ENCODE measurements at places on chromosomes 3 and 15. TPM values are rescaled to one million over a fixed set of nuclear protein-coding genes. Genes with fewer than 3 reads are reported as not detected.
A peak's percentile ranks its signal among the peaks of the same experiment; 100 is the strongest.

DNA sequence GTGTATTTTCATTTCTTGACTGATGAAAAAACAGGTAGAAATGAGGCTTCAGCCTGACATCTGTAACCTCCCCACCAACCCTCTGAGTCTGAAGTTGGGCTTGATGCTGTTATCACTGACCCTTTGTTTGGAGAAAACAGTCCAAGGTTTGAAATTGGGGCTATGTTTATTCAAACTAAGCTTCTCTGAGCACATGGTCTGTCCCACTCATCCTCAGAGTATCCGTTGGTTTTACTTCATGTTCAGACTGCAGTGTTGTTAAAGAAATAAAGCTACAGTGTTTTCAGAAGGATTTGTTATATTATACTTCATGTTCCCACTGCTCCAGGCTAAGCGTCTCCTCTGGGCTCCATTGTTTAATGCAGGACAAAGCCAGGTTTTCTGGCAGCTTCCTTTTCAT is 6.0 kb downstream of the MAPKBP1 start:
- H3K4me3 ChIP-seq = no peak overlapping the region
- H3K27me3 ChIP-seq = no peaks in the 10 kb centered on the region
- DNase-seq = no peak
- H3K36me3 ChIP-seq = no peaks in the 10 kb centered on the region

DNA sequence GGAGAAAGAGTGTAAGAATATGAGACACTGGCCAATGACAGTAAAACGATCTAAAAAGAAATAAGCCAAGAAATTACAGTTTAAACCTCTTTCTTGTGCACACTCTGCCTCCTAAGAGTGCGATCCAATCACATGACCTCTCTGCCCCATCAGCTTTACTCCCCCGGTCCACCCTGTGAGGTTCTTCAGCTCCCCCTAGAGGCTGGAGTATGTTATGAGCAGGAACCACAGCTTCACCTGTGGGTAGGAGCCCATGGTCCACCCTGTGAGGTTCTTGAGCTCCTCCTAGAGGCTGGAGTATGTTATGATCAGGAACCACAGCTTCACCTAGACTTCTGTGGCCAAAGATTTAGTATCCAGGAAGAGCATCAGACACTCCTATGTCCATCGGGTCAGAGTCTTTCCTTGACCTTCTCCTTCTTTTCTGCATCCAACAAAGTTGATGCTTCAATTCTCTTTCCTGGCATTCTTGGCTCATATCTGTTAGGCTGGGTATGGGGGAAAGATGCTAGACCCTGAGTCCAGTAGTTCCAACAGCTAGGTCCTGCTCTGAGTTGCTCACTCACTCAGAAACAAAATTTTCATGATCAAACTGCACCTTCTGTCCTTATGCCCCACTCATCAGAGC is 164.0 kb downstream of the MINAR1 start:
- no peaks in the 10 kb centered on the region for H3K36me3 ChIP-seq
- no peak for DNase-seq
- H3K4me1 ChIP-seq = no peaks in the 10 kb centered on the region
- H3K27me3 ChIP-seq = no peaks in the 10 kb centered on the region

DNA sequence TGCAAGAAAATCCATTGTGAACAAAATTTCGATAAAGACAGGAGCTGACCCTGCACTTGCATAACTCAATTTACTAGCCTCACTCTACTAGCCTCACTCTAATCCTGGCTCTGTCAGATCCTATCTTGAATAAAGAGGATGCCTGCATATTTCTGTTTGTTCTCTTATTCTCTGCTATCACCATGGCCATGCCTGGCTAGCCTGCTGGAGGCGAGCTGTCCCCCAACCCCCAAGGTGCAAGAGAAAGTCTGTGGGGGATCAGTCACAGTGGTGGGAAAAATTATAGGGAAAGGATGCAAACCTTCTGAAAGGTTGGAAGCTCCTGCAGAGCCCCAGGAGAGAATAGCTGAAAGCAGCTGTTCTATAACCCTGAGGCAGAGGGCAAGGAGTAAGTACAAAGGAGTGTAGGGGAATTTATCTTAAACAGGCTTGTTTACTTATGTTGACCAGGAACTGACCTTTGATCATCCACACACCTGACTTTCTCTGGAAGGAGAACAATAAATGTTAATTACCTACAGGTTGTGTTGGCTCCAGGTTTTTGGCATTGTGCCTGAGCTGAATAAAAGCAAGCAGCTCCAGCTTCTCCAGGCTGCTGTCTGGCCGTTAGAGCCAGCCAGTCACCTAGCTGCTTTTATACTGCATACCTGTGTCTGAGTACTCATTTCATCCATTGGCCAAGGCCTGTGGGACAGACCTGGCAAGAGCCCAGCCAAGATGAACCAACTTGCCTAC is 137.7 kb upstream of the RASGRP1 start:
- DNase-seq = no peak
- no peak overlapping the region for H3K4me3 ChIP-seq
- no peaks in the 10 kb centered on the region for H3K4me1 ChIP-seq
- no peaks in the 10 kb centered on the region for H3K27me3 ChIP-seq
- H3K36me3 ChIP-seq = no peaks in the 10 kb centered on the region
- no peak overlapping the region for H3K27ac ChIP-seq

DNA sequence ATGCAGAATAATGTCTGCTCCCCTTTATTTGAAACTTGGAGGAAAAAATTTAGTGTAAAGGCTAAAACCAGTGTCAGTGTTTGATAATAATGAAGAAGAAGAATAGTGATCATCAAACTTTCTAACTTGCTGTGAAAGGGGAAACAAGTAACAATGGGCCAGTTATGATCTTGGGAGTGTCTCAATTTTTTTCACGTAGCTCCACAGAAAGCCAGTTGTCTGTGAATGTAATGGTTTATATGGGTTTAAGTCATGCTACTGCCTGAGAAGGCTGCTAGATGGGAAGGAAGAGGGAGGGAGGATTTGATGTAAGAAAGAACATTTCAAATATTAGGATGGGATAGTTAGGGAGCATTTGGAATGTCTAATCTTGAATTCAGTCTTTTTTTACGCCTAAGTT is 21.1 kb upstream of the SSR3 start:
- H3K27ac ChIP-seq = no peak overlapping the region
- DNase-seq = no peak
- H3K36me3 ChIP-seq = no peaks in the 10 kb centered on the region
- no peaks in the 10 kb centered on the region for H3K4me1 ChIP-seq
- no peaks in the 10 kb centered on the region for H3K27me3 ChIP-seq

GRCh38 chr15:68365140-68365745 is 66.7 kb downstream of the ITGA11 start:
- no peaks in the 10 kb centered on the region for H3K36me3 ChIP-seq
- peak overlapping the region; percentile 49 for H3K27ac ChIP-seq
- H3K4me3 ChIP-seq = no peak overlapping the region
- H3K4me1 ChIP-seq = peaks cover 14% of the 10 kb centered on the region
- no peaks in the 10 kb centered on the region for H3K27me3 ChIP-seq
- no peak for DNase-seq

- no peak overlapping the region for H3K27ac ChIP-seq
- H3K36me3 ChIP-seq = no peaks in the 10 kb centered on the region
- DNase-seq = no peak
Observed at GRCh38 chr3:130442284-130442683, 74.7 kb upstream of the COL6A6 start.

DNA sequence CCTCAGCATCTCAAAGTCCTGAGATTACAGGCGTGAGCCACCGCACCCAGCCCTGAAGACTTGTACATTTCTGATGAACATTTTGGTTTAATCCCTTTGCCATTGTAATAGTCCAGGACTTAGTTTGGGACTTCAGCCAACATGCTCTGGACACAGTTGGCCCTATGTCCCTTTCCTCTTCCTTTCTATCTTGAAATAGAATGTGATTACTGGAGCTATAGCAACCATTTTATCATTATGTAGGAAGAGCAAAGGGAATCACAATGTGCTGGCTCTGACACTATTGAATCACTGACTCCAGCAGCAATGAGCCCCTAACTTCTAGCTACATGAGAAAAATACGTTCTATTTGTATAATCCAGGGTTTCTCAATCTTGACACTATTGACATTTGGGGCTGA is 34.8 kb upstream of the MRPL3 start:
- H3K27ac ChIP-seq = no peak overlapping the region
- no peaks in the 10 kb centered on the region for H3K36me3 ChIP-seq
- H3K4me3 ChIP-seq = no peak overlapping the region
- H3K27me3 ChIP-seq = no peaks in the 10 kb centered on the region

C3orf62 gene
- total RNA-seq = 3.3 TPM

GASK1A gene
- total RNA-seq = 1.4 TPM

ARGFX gene
- not detected for total RNA-seq

OR5K2 gene
- total RNA-seq = not detected

ADAMTSL3 gene
- total RNA-seq = 1.4 TPM

Measured in esophagus squamous epithelium (tissue), 5 donors.